ENCODE measurements at places on chromosomes 7 and 10.

DNA sequence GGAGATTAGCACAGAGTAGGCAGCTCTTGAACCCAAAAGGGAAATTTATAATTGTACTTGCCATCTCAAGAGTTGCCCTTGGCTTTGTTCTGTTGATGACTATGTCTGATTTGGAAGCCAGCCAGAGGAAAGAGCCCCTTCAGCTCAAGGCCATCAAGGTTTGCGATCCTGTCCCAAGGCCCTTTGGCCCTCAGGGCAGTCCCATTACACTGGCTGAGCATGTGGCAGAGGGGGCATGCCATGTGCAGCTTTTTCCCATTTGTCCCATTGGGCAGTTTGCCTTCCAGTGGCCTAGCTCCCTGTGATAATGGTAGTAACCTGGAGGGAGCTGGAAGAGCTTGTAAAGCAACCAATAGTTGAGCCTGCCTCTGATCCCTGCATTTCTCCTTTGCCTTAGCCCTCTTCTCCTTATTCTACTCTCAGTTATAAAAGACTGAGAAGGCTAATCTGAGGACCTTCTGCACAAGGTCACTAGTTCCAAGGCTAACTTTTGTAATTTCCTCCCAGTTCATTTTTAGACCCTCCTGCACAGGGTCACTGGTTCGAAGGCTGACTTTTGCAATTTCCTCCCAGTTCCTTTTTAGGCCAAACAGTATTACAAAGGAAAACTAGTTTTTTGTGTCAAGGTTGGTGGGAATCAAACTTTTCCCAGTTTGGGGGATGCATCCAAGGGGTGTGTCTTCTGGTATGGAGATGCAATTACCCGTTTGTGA, 31.0 kb upstream of the ARHGAP12 start:
- no peak for DNase-seq

DNA sequence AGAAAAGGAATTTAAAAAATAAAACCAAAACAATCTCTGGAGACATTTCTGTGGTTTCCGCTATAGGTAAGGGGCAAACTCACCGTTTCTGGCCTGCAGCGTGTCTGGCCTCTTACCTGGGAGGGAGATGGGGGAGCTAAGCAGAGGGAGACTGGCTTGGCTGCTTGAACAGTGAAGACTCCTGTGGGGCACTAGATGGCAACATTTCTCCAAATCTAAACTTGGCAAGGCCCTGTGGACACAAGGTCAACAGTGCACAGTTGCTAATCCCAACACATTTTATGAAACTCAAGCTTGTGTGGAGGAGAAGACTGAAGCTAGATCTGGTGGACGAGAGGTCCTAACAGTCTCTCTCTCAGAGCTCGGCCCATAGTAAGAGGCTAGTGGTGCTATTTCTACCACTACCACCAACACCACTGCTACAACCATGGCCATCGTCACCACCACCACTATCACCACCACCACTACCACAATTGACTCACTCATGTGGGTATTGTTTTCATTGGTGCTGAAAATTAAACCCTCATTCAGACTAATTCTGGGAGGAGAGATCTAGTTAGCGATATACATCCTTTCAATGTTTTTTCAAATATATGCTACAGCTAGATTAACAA, 28.4 kb upstream of the CDHR3 start:
- DNase-seq, result no peak

DNA sequence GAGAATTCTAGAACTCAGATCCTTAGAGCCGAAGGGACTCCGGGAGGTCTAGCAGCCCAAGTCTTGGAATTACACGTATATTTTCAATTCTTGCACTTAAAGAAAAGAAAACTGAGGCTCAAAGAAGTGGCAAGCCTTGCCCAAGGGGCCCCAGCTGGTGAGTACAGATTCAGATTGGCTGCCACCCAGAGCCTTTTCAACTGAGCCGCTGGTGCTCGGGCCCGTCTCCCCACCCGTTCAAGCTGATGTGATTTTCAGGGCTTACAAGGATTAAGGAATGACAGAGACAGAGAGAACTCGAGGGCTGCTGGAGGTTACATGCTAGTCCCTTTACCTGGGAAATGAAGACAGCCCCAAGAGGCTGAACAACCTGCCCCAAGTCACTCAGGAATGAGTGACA, 117.8 kb downstream of the ABLIM1 start:
- DNase-seq, result no peak

- DNase-seq, result peak; percentile 7
Measured at GRCh38 chr7:150898475-150899011, 46.2 kb downstream of the AOC1 start.

DNA sequence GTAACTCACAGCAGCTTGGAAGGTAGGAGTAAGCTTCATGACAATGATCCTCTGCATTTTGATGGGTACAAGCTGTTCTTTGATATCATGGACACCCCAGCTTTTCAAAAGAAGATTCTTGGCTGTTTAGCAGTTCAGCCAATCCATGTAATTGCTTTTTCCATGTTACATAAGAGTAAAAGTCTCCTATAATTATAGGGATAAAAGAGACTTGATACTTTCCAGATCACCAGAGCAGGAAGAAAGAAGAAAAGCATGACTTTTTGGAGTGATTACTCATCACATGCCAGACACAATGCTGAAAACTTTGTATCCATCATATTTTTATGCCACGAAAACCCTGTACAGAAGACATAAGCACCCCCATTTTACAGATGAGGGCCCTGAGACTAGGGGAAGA, 1049.7 kb downstream of the NRG3 start:
- no peak for DNase-seq

GRCh38 chr7:134888141-134888740, 98.1 kb upstream of the AGBL3 start:
- no peak for DNase-seq
